ENCODE measurements at places on chromosomes 4 and X.

DNA sequence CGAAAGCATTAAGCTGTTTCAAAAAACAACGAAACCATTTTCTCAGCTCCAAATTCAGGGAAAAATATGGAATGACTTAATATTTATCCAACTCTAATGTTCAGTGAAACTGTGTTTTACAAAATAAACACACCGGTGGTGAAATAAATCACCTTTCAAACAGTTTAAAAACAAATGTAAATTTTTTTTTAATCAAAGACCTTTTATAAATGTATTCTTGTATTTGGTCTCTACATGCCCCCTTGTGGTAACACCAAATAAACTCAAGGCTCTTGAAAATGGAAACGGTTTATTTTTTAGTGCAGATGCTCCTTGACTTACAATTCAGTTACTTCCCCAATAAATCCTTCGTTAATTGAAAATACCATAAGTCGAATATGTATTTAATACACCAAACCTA lies 45.8 kb upstream of the ITM2A start:
- DNase-seq: no peak

GRCh38 chr4:47493238-47494123 lies 8.4 kb downstream of the ATP10D start:
- DNase-seq: no peak

- DNase-seq: no peak
These were observed 156.8 kb downstream of the GRXCR1 start for GRCh38 chr4:43049326-43049725.

- no peak for DNase-seq
These were observed 11.2 kb upstream of the AMELX start for GRCh38 chrX:11282043-11282442.

GRCh38 chr4:98518559-98519267 lies 139.7 kb downstream of the TSPAN5 start:
- no peak for DNase-seq

GRCh38 chr4:113905301-113905700 lies 74.1 kb downstream of the ARSJ start:
- DNase-seq: no peak

- no peak for DNase-seq
These were observed 9.0 kb upstream of the DRP2 start for GRCh38 chrX:101210630-101211029.

GRCh38 chr4:24236120-24236519 lies 346.3 kb upstream of the PPARGC1A start:
- DNase-seq: no peak

GRCh38 chr4:189200353-189200752 lies 740.3 kb upstream of the FRG1 start:
- DNase-seq: no peak

DNA sequence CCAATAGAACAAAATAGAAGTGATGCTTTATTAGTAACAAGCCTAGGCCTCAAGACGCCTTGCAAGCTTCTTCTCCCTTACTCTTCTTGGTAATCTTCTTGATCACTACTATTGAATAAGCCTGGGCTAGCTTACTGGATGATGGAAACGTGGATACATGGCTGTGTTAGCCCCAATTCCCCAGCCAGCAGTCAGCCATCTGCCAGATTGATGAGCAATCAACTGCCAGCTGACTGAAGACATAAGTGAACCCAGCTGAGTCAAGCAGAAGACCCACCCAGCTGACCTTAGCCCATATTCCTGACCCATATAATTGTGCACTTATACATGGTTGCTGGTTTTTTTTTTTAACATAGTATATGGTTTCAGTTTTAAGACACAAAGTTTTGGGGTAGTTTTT lies 130.4 kb downstream of the DHX15 start:
- no peak for DNase-seq

DNA sequence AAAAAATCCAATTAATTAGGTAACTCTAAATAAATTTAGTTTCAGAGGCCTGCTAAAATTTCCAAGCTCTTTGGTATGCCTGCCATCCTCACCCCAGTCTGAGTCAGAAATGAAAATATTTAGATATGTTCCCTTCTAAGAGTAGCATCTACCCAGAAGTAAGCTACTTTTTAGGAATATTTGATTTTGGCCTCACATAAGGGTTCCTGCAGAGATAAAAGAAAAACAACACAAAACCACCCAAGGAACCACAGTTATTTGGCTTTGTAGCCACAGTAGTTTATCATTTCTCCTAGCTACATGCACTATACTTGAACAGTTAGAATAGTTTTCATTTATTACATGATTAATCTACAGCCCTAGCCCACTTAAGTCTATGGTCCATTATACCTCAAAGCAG lies 192.6 kb upstream of the FAM241A start:
- no peak for DNase-seq

GRCh38 chrX:103586314-103586646 lies 965 bp downstream of the TCEAL4 start:
- DNase-seq: no peak
